Islet precursor cell (in vitro differentiated cells): ENCODE measurements at places on chromosomes 2 and 18.

GRCh38 chr2:241680827-241681599, 5.6 kb downstream of the DTYMK start:
- DNase-seq: peak; percentile 73

GRCh38 chr2:165162466-165162865, 41.4 kb downstream of the SCN3A start:
- DNase-seq: no peak

GRCh38 chr2:172086241-172087206, 1.2 kb downstream of the DLX1 start:
- peak; percentile 90 for DNase-seq

DNA sequence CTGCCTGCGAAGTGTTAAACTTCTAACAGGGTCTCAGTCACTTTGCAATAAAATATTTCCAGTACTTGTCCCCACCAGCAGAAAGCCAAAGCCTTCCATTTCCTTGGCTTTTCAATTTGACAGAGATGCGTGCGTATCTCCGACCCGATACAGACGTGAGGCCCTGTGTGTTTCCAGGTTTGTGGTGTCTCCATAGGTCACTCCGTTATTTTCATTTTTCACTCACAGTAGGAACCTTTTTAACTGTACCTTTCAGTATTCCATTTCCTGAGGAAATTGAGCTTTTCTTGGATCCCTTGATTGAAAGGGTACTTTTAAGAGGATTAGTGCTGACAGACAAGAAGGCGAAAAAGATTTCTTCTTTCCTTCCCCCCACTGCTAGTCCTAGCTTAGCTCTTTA, 116.3 kb upstream of the TTN start:
- no peak for DNase-seq

GRCh38 chr18:64403784-64404503, 255.1 kb upstream of the LINC00305 start:
- no peak for DNase-seq

GRCh38 chr2:60652832-60653340, 99.4 kb upstream of the BCL11A start:
- DNase-seq: no peak

GRCh38 chr2:76579911-76580310, 869.2 kb upstream of the GCFC2 start:
- no peak for DNase-seq

DNA sequence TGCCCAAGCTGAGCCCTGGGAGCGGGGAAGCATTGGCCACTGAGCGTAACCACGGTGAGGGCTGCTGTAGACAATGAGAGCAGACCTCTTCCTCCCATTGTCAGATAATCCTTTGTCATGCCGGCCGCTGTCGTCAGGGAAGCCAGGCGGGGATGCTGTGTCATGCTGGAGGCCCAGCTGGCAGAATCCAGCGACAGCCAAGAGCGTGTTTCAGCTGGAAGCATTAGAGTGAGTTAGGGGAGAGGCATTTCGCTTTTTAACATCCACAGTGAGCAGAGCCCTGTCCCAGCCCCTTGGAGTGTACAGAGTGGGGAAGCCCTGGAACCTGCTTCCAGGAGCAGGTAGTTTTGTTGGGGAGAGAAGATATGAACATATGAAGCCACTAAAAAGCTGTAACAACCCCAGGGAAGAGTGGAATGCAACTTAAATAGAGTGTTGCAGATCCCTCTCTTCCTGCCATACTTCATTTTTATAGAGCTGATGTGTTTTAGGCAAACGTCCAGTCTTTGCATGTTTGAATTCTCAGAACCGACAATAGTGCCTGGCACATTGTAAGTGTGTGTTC, 7.0 kb downstream of the CTIF start:
- DNase-seq: peak; percentile 94

DNA sequence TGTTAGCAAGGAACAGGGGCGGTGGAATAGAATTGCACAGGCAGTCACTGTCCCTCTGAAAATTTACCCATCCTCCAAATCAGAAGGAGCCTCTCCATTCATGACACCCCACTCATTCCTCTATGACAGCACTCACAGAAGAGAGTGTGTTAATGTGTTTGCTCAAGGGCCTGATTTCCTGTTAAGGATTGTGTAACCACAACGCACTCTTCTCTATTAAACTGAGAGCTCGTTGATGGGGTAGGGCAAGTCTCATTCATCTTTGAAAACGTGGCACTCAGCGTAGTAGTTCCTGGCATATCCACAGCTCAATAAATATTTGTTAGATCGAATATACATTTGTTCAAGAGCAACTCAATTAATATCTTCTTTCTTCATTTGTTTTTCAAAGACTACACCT, 106.4 kb downstream of the VAPA start:
- no peak for DNase-seq

DNA sequence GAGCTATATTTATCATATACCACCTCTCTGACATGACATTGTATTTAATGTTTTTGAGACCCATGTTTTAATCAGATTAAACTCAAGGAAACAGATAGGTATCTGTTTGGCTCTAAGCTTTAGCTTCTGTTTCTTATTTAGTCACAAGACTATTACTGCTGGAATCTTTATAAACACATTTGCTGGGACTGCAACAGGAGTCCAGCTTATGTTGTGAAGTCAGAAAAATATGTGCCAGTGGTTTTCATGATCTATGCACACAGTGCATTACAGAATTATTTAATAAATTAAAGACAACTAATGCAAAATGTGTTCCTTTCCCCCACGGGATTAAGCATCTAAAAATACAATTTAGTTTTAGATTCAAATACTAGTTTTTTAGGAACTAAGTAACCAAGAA, 338.9 kb downstream of the ZEB2 start:
- DNase-seq: no peak

GRCh38 chr2:216548901-216549331, 50.3 kb downstream of the RPL37A start:
- no peak for DNase-seq

GRCh38 chr2:155377931-155378444, 679.5 kb downstream of the KCNJ3 start:
- no peak for DNase-seq

DNA sequence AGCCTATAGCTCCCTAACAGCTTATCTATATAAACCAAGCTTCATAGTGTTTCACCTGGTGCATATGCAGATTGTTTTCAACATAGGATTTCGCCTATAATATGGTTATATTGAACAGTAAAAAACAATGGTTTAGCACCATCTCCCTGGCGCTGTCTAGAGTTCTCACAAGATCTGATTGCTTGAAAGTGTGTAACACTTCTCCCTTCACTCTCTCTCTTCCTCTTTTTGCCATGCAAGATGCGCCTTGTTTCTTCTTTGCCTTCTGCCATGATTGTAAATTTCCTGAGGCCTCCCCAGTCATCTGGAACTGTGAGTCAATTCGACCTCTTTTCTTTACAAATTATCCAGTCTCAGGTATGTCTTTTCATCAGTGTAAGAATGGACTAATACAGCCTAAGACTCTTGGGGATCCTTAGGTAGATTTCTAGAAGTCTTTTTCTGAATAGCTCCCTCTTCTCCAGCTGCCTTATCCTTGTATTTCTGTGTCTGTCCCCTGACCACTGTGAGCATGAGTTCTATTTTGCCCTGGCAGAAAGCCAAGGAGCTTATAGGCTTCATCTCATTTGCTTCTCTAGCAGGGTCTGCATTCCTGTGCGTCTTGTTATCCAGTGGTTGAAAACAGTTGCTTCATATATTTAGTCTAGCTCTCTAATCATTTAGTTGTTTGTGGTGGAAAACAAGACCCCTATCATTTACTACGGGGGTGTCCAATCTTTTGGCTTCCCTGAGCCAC, 401.6 kb downstream of the GPD2 start:
- DNase-seq: no peak

DNA sequence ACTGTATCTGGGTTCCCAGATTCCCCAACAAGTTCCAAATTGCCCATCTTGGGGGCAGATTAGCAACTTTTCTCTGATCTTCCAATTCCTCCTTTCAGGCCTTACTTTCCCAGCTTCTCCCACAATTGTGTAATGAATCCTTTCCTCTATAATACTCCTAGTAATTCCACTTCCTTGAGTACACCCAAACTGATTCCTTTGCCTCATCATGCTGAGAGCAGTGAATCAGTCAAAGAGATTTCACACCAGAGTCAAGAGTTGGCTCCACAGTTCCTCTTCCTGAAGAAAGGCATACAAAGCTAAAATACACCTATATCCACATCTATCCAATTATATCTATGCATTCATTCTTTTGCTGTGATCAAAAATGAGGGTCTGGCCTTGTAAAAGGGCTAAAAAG, 28.6 kb upstream of the DAPL1 start:
- DNase-seq: no peak

DNA sequence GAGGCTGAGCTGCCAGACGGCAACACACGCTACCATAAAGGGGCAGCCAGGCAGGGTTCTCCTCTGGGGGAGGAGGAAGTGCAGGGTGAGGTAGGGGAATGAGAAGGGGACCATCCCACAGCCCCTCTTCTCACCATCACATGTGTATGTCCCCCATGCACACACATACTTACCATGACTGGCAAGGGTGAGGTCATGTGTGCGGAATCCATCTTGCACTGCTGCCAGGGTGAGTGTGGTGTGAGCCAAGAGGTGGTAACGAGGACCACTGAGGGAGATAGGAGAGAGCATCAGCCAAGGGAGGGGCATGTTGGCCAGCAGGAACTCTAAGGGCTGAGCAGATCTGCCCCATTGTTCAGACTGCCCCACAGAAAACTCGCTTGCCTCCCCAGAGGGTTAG, 7.1 kb downstream of the WDR54 start:
- DNase-seq: no peak

GRCh38 chr2:195912079-195912478, 156.6 kb downstream of the DNAH7 start:
- DNase-seq: peak; percentile 64

- no peak for DNase-seq
Measured at GRCh38 chr2:37414470-37414949, 70.1 kb downstream of the QPCT start.

DNA sequence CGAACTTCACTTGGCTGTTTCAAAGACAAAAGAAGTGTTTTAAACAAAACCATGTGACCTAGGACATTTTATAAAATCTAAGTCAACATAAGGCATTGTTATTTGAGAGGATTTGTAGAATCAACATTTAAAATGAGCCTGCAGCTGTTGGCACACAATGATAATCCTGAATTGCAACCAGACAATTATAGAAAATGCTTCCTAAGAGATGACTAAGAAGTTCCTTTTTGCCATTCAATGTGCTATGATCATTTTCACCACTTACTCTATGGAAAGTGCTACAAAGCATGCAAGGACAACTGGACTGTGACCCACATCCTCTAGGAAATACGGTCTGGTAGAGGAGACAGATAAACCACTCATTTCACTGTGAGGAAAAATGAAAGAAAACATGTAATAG, 246.4 kb downstream of the CDH20 start:
- DNase-seq: no peak

DNA sequence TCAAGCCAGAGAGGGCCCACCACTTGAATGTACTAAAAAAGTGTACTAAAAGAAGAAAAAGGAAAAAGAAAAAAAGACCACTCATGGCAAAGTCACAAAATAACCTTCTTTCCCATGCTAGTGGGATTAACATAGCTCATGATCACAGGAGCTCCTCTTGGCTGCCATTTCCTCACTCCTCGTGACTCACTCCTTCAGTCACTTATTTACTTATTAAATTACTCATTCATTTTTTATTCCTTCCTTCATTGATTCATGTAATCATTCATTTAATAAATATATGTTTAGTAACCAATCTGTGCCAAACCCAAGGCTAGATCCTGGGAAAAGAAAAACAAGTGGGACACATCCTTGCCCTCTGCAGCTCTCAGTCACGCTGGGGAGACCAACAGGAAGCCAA, 300.5 kb downstream of the INSIG2 start:
- no peak for DNase-seq

GRCh38 chr18:74375999-74376398, 60.4 kb downstream of the C18orf63 start:
- no peak for DNase-seq

DNA sequence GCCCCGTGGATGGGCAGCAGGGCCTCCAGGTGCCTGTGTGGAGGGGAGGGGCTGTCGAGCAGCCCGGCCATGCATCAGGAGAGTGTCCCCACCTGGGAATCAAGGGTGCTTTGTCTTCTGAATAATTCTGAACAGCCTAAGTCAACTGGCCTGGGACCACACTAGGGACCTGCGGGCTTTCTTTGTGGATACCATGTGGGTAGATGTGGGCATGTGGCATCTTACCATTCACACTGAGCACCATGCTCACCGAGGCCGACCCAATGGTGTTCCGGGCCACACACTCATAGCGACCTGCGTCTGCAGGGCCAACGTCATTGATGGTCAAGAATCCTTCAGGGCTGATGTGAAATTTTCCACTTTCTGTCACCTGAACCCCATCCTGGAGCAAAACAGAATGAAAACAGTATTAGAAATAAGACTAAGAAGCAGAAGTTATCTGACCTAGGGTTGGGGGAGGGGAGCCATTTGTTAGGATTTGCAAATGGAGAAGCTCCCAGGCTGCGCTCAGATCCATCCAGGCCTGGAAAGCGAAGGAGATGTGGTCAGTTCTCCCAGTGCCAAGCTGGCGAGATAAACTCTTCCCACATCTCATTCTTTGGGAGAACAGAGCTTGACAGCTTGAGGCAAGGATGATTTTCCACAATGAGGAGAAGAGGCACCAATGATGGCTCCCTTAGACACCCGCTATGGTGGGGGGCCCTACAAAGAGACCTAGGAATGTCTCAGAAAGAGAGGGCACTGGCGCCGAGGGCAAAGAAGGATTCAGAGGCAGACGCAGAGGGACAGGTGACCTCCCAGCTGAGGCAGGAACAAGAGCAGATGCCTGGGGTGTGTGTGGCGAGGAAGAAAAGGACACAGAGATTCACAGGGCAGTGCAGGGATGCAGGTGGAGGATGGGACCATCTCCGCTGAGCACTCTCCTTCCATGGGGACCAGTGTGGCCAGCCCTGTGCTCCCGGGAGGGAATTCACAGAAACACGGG, 83.4 kb downstream of the PXDN start:
- DNase-seq: peak; percentile 31

GRCh38 chr2:187393211-187393610, 54.8 kb downstream of the CALCRL start:
- no peak for DNase-seq

DNA sequence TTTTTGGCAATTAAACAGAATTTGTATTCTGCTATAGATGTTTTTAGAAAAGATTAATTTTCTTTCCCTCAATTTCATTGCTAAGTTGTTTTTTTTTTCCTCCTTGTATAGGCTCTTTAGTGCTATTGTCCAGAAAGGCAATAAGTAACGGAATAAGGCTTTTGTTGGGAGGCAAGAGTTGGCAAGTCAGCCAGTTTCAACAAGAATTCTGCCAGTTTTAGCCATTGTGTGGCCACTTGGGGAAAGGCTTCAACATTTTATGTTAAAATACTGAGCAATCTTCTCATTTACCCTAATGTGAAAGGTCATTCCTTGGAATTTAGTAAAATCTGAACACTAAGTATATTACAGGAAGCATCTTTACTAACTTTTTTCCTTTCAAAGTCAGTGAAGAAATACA, 9.6 kb downstream of the CALCRL start:
- DNase-seq: no peak

GRCh38 chr18:54712306-54712705, 116.0 kb upstream of the RAB27B start:
- DNase-seq: no peak

- DNase-seq: peak; percentile 83
Measured at GRCh38 chr2:101766871-101767739, 69.6 kb downstream of the MAP4K4 start.
